ENCODE measurements at places on chromosomes 16 and 17.

DNA sequence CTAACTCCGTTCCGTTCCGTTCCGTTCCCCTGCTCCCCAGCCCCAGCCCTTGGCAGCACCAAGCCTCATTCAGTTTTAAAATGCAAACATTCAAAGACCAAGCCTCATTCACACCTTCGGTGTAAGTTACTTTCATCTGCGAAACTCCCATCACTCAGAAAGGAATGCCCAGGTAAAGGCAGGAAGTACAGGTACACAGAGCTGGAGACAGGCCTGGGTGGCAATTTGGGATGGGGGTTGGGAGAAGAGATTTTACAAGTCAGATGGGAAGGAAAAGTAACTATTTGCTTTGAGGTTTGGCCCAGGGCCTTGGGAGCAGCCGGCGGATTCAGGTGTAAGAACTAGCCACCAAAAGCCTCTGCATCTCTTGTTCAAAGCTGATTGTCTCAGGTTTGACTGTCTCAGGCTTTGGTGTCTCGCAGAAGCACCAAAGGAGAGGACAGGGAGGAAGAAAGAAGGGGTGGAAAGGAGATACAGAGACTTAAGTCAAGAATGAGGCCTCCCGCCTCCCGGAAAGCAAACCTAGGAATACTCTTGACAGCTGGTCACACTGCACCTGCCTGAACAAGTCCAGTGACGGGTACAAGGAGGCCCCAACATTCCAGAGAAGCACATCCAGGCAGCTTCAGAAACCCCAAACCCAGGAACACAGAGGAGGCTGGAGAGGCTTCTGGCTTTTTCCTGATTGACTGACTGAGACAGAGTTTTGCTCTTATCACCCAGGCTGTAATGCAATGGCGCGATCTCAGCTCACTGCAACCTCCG lies 54.7 kb downstream of the NXN start:
- no peak for DNase-seq

GRCh38 chr17:57080718-57081117 lies 4.3 kb upstream of the AKAP1 start:
- DNase-seq, result no peak

DNA sequence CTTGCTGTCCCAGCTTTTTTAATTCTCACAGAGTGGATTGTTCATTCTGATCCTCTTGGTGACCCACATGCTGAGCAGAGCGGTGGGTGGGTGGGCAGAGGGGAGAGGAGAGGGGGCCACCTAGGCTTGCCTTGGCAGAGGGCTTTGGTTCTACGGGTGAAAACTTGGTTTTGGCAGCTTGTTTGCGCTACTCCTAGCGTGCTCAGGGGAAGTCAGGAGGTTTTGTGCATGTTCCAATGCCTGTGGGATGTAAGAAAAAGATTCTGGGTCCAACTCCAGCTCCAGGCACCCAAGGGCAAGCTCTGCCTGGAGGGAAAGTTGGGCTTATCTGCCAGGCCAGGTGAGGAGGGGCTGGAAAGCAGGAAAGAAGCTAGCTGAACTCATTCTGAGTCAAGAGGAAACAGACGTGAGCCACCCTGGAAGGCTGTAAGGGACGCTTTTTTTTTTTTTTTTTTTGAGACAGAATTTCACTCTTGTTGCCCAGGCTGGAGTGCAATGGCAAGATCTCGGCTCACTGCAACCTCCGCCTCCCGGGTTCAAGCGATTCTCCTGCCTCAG lies 169.1 kb downstream of the WSCD1 start:
- DNase-seq, result no peak

DNA sequence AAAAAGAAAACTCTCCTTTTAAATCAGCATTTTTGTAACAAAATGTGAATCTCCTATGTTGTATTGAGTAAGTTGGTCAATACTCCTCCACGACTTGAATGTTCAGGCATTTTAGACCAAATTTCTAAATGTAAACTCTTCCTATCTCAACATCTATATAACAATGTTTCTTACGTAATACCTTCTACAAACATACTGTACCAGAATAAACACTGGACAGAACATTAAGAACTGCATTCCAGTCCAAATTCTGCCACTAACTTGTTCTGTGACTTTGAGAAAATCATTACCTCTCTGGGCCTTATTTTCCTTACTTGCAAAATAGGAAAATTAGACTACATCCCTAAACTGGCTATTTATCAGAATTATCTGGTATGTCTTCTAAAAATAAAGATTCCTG lies 40.1 kb downstream of the AKAP10 start:
- DNase-seq, result no peak

DNA sequence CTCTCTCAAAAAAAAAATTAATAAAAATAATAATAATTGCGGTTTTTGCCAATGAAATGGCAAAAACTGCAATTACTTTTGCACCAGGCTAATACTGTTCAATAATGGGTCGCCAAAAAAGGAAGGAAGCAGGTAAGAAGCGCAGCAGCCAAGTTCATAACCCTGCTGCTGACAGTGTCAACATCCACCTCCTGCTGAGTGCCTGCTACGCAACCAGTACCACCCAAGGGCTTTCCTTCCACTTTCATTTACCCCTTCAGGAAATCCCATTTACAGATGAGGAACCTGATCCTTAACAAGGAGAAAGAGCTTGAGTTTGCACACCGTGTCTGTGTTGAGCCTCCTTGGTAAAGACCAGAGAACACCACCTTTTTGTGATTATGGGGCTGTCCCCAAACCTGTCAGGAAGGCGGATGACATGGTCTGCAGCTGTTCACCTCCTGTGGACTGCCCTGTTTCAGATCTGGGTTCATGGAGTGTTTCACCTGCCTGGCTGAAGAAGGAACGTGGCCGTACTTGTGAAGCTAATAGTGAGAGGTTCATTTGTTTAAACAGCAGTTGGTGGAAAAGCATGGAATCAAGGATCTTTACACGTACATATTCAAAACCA lies 378.0 kb downstream of the SLC39A11 start:
- DNase-seq, result no peak

DNA sequence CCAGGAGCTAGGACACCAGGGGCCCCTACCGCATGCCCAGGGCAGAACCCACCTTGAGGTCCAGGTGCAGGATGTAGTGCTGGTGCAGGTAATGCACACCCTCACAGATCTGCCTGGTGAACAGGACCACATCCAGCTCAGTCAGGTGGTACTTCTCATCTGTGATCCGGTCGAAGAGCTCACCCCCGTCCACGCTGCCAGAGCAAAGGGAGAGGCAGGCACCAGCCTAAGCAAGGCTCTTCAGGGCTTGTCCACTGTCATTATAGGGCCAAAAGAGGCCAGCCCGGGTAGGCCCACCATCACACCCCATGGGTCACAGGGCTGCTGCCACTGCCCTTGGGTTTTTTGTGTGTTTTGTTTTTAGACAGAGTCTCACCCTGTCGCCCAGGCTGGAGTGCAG lies 21.0 kb downstream of the MYLK3 start:
- DNase-seq, result no peak

All from HCT116 (cell line).